ENCODE measurements at places on chromosomes 13 and 19.

DNA sequence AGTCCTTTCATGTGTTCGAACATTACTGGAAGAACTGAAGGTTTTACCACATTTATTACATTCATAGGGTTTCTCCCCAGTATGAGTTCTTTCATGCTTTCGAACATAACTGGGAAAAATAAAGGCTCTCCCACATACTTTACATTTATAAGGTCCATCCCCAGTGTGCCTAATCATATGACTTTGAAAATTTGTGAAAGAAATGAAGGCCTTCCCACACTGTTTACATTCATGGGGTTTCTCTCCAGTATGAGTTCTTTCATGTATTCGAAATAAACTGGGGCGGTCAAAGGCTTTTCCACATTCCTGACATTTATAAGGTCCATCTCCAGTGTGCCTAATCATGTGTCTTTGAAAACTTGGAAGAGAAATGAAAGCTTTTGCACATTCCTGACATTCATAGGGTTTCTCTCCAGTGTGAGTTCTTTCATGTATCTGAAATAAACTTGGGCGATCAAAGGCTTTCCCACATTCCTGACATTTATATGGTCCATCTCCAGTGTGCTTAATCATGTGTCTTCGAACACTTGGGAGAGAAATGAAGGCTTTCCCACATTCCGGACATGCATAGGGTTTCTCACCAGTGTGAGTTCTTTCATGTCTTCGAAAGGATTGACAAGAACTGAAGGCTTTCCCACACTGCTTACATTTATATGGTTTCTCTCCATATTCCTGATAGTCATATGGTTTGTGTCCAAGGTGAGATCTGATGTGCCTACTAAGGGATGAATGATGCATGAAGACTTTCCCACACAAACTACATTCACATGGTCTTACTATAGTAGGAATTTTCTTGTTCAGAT lies 24.0 kb downstream of the ZNF564 start:
- DNase-seq: no peak

DNA sequence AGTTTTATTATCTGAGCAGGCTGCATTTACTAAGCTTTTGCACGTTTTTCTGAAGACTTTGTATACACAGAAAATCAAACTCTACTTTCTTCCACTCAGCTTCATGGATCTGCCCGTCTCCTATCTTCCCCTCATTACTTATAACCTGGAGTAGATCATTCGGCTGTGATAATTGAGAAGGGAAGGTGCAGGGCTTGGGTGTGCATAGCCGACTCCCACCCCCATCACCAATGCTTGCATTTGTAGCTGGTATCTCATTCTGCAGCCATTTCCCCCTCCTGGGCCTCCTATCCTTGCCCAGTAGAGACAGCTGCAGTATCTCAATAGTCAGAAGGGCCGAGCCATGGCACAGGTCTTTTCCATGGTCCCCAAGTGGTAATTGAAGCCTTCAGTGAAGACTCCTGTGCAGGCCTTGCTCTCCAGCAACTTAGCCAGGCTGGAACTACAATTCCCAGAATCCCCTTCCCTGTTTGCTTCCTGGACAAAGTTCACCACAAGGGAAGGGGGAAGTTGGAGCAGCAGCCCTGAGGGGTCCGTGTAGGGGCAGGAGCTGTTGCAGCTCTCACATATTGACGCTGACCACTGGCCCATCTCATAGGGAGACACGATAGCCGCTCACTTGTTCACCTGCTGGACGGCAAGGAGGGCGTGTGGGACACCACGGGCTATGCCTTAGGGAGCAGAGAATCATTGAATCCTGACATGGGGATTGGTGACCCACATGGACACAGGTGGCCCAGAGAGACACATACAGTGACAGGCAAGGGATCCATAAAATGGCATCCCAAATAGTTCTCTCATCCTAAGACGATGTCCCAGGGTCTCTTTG lies 2.1 kb upstream of the SIGLEC8 start:
- no peak for DNase-seq

DNA sequence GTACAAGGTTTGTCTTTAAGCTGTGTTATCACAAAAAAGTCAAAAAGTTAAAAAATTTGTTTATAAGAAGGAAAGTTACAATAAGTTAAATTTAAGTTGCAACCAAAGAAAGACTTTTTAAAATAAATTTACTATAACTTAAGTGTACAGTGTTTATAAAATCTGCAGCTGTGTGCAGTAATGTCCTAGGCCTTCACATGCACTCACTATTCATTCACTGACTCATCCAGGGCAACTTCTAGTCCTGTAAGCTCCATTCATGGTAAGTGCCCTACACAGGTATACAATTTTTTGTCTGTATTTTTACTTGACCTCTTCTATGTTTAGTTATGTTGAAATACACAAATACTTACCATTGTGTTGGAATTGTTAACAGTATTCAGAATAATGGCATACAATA lies 667.9 kb upstream of the SLITRK5 start:
- DNase-seq: no peak

GRCh38 chr13:112809332-112810315 lies 119.8 kb downstream of the ATP11A start:
- no peak for DNase-seq

DNA sequence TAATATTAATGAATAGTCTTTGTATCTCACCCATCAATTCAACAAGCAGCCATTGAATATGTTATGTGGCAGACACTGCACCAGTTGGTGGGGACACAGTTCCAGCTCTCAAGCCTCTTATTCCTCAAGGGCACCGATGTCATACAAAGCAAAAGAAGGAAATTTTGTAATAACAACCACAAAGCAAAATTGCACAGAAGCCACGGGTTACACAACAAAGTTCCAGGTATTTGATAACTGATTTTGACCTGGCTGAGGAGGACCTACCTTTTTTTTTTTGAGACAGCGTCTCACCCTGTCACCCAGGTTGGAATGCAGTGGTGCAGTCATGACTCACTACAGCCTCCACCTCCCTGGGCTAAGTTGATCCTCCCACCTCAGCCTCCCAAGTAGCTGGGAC lies 266.7 kb downstream of the FOXO1 start:
- DNase-seq: no peak

GRCh38 chr13:100315522-100315921 lies 226.6 kb downstream of the PCCA start:
- no peak for DNase-seq

DNA sequence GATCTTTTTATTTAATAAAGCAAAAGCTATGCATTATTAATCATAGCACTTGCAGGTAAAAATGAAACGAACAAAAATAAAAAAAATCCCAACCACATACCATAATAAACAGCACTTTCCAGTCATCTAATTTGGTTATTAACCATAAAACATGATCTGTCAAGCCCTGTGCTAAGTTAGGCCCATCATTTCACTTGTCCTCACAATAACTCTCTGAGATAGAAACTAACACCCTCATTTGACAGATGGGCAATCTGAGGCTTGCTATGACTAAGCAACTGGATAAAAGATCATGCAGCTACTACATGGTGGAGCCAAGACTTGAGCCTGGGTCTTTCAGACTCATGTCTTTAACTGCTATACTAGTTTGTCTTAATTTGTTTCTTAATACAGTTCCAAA lies 21.8 kb downstream of the PROSER1 start:
- DNase-seq: no peak

GRCh38 chr19:32020538-32020937 lies 324.9 kb upstream of the ZNF507 start:
- DNase-seq: no peak

- no peak for DNase-seq
Measured at GRCh38 chr19:8144273-8144995, 5.0 kb downstream of the FBN3 start.

- DNase-seq: no peak
Measured at GRCh38 chr13:35191883-35192282, 249.8 kb downstream of the NBEA start.
